ENCODE measurements at places on chromosomes 3 and 15.

- DNase-seq: no peak
Observed at GRCh38 chr3:191236646-191237045, 37.6 kb downstream of the OSTN start.

DNA sequence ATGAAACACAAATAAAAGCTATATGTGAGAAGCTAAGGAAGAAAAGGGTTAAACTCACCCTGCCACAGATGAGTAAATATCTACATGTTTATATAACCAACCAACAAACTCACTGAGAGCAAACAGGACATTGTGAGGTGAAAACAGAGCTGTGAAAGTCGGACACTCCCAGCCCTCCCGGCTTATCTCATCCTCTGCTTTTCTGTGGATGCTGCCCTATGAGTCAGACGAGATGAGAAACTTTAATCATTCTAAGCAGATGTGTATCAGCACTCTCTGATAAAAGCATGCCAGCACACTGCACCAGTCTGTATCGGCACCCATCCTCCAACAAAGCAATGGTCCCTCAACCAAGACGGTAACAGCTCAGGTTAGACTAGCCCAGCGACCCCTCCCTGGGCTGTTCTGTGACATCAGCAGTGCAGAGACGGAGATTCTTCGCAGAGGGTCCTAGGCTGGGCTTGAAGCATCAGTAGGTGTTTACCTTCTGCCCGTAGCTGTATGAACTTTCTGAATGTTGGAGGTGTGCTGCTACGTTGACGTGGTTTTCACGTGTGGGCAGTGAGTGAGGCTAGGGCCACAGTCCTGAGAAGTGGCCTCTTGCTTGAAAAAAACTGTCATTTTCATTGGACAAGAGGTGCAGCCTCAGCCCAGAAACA lies 119.8 kb upstream of the ALDH1A3 start:
- no peak for DNase-seq

GRCh38 chr3:7285505-7285904 lies 424.6 kb downstream of the GRM7 start:
- no peak for DNase-seq

DNA sequence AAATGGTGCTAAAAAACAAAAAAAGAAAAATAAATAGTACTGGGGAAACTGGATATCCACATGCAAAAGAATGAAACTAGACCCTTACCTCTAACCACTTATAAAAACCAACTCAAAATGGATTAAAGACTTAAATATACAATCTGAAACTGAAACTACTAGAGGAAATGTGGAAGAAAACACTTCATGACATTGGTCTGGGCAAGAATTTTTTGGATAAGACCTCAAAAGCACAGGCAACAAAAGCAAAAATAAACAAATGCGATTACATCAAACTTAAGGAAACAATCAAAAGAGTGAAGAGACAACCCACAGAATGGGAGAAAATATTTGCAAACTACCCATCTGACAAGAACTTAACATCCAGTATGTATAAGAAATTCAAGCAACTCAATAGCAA lies 6.4 kb downstream of the IFT57 start:
- DNase-seq: no peak

DNA sequence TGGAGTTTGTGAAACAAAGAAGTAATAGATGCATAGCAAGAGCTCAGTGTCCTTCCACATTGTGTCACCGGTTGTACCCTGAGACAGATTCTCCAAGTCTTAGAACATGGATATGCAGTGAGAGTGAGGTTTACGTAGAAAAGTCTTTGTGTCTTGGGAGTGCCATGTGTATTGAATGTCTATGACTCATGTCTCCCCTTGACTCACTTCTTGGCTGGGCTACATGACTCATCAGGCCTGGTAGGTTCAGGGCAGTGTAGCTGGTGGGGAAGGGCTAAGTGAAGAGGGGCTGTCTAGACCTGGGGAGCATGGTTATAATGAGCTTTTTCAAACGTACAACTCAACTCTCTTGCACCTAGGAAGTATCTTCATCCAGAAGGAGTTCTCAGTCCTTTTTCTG lies 167.4 kb downstream of the GAP43 start:
- no peak for DNase-seq

DNA sequence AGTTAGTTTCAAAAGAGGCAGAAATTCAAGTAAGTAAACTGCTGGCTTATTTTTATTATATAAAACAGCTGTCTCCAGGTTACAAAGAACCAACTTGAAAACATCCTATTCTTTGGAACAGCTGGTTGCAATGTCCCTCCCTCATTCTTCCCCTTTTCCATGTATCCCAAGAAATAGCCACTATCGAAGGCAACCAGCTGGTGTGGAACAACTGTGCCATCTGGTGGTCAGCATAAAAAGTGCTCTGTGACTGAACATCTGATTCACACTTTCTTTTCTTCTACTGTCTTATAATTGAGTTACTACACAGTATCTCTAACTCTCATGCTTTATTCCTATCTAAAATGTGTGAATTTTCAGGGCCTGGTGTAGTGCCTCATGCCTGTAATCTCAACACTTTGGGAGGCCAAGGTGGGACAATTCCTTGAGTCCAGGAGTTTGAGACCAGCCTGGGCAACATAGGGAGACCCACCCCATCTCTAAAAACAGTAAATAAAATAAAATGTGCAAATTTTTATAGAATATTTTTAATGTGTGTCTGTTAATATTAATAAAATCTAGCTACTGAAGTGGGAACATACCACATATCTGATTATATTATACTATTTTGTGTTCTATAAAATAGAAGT lies 9.6 kb downstream of the OSBPL11 start:
- peak; percentile 41 for DNase-seq

GRCh38 chr15:56654624-56655023 lies 78.7 kb downstream of the ZNF280D start:
- DNase-seq: no peak

- no peak for DNase-seq
Observed at GRCh38 chr15:41987246-41987924, 15.0 kb upstream of the EHD4 start.

DNA sequence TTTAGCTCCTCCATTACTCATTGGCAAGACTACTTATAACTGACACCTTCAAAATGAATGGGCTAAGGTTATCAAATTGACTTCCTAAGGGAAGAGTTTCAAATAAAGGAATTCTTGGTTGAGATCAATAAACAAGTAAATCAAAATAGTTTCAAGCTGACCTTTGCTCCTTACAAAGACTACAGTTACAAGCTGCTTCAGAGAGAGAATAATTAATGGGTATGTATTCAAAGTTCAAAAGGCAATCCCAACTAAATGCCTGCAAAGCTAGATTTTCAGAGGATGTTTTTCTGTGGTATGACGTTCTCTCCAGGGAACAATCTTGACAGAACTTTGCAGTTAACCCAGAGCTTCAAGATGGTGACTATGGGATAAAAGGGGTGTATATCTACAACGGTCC lies 153.7 kb downstream of the SUCLG2 start:
- DNase-seq: no peak

DNA sequence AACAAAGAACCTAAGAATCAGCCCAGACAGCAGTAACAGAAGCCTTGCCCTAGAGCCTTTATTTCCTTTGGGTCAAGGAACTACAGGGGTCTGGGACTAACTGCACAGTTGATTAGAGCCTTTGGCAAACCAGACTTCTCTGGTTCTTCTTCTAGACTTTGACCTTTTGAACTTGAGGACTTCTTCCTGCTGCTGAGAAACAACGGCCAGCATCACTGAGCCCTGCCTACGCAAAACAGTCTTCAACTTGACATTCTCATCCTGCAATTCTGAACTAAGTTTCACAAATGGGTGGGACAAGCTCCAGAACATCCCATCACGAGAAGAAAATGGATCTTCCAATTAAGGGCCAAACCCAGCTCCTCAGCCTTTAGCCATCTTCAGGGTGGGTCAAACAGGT lies 31.4 kb downstream of the CMTM6 start:
- no peak for DNase-seq

GRCh38 chr3:172824229-172824628 lies 73.7 kb downstream of the ECT2 start:
- no peak for DNase-seq

GRCh38 chr3:163548015-163548414 lies 1530.3 kb downstream of the SI start:
- DNase-seq: no peak

DNA sequence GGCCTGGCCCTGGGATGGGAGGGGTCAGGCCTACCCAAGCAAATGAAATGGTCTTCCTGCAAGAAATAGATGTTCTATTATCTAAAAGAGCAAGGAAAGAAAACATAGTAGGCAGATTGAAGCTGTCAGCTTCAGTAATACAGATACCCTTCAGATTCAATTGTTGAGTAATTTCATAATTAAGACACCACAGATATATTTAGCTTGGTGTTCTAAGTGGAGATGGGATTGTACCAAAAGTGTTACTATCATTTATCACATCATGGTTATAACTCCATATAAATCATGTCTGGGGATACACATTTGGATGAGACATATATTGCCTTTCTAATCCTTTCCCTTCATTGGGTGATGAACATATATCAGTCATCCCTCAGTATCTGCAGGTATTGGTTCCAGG lies 41.9 kb upstream of the FAH start:
- no peak for DNase-seq

DNA sequence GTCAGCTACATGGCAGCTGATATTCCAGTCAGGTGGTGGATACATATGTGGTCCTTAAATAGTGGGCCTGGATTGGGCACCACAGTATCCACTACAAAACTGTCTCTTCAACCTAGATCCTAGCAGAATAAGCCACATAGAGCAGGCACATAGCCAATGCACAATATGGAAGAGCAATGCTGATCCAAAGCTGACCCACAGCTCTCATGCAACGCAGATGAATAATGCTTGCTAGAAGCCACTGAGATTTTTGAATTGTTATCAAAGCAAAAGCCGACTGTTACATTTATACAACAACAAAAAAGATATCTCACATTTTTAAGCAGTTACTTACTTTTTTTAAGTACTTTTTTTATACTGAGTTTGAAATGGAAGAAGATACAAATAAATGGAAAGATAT lies 11.2 kb downstream of the CNTN3 start:
- no peak for DNase-seq

GRCh38 chr3:141898908-141899307 lies 22.5 kb downstream of the ATP1B3 start:
- DNase-seq: no peak

DNA sequence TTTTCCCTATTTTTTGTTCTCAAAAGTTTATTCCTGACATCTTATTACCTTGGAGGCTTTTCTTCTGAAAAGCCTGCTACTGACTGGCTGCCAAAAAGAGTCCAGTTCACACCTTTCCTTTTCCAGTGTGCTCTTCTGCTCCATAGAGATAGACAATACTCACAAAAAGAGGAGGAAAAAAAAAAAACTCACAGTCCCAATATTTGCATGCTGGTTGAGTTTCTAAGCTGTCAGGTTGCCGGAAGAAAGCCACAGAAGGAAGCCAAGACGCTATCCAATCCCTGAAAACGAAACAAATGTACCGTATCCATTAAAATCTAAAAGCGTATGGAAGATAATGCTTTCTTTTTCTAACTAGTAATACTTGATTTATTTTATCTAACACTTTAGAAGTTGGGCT lies 299.5 kb downstream of the CADM2 start:
- no peak for DNase-seq

DNA sequence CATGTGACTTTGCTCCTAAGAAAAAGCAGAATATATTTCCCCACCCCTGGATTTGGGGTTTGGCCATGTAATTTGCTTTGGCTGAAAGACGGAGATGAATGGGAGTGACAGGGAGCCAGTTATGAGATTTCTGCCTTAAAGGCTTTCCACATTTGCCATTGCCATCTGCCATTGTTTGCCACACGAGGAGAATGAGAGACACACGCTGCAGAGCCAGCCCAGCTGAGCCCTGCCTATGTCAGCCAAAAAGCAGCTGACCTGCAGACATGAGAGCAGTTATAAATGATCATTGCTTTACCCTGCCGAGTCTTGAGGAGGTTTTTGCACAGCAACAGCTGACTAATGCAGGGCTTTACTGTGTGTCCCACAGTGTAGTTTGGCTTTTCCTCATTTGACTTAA lies 40.6 kb upstream of the RFTN1 start:
- no peak for DNase-seq

- DNase-seq: no peak
Observed at GRCh38 chr15:51842852-51843737, 13.6 kb downstream of the TMOD3 start.

DNA sequence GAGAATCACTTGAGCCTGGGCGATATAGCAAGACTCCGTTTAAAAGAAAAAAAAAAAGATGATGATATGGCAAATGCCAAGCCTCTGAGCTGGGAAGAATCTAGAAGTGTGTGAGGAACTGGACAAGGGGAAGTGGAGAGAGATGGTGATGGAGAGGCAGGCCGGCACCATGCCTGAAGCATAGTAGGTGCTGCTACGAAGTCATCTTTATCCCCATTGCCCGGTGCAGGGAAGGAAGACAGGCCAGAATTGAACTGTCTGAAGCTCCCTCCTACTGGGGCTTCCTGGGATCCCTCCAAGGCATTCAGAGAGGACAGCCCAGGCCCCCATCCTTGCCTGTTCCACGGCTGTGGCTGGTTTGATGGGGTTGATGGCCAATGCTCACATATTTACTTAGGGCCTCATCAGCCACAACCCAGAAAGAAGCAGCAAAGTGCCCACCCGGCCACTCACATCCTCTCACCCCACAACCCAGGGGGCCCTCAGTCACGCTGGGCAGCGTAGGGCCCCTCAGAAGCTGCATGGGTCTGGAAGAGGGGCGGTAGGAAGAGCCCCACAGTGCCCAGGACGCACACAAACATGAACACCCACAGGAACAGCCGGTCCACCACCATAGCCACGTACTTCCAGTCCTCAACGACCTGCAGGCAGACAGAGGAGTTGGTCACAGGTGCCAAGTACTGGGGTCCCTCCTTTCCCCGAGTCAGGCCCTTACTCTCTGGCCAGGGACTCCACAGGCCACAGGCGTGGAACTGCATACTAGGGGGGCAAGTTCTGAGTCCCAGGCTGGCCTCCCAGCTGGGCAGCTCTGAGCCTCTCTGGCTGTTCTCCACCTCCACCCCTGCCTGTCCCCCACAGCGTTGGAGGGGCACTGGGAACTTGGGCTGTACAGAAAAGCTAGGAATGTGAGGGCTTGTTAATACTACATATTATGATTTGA lies 4.1 kb upstream of the CHRNA3 start:
- no peak for DNase-seq

- DNase-seq: no peak
Observed at GRCh38 chr3:152870027-152870426, 35.1 kb downstream of the P2RY1 start.
